ENCODE measurements at places on chromosomes 2 and 18.

- DNase-seq = no peak
Observed at GRCh38 chr2:239177908-239178307, 222.9 kb downstream of the HDAC4 start.

- no peak for DNase-seq
Observed at GRCh38 chr2:54675738-54676137, 47.7 kb upstream of the EML6 start.

- DNase-seq = no peak
Observed at GRCh38 chr2:197079832-197080555, 153.5 kb upstream of the PGAP1 start.

DNA sequence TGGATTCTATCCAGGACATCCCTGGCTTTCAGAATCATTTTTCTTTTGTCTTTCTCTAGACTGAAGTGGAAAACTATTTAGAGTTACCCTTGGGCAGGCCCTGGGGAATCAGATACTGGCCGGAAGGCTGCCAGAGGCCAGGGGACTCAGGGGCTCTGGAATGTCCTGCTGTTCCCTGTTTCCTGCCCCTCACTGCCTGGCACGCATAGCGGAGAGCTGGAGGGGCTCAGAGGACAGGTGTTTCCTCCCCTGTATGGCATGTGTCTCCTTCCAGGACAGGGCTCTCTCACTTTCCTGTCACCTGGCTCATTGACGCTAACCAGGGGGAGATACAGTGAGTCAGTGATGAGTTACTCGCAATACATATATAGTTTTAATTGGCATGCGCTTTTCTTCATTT lies 38.8 kb downstream of the DYSF start:
- no peak for DNase-seq
